ENCODE measurements at places on chromosomes 12 and 14.

DNA sequence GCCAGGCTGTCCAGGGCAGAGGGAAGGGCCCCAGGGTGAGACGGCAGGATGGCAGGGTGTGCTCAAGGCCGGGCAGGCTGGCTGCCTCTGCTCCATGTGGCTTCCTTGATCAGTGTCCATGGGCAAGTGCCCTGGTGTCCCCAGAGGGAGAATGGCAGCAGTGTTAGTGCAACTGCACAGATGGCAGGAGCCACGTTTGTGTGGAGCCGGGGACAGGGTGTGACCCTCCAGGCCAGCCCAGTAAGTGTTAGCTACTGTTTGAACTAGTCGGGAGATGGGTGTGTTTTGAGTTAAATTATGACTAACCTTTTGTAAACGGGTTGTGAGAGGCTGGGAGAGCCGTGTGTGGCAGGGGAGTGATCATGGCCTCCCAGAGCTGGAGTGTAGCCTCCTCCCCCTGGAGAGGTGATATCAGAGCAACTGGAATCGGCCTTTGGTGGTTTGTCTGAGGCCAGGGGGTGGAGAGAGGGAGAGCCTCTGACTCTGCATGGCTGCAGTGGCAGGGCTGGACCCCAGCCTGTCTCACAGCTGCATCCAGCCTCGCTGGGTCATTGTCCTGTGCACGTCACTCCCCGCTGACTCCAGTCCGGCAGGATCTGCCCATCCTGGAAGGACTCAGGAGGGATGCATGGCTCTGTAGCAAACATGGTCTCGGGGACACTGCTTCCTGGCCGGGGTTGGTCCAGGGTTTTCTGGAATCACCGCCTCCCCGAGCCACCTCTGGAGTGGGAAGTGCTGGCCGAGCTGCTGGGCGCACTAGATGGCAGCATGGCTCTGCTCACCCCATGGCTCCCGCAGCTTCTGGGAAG, 27.8 kb downstream of the AACS start:
- DNase-seq: no peak

DNA sequence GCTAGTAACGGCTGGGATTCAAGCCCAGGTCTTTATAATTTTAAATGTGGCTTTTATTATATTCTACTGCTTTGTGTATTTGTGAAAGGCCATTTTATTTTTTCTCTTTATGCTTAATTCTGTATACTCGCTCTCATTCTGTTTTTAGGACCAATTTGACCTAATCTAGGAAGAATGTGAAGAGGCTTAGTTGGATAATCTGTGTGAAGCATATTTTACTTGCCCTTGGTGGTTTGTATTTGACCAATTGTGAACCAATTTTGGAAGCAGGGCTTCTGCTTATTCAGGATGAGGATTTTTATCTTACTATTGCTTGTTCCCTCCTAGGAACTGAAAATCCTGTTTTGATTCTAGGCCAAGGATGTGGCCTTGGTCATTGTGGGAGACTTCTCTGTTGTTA, 113.1 kb downstream of the TTC6 start:
- no peak for DNase-seq

DNA sequence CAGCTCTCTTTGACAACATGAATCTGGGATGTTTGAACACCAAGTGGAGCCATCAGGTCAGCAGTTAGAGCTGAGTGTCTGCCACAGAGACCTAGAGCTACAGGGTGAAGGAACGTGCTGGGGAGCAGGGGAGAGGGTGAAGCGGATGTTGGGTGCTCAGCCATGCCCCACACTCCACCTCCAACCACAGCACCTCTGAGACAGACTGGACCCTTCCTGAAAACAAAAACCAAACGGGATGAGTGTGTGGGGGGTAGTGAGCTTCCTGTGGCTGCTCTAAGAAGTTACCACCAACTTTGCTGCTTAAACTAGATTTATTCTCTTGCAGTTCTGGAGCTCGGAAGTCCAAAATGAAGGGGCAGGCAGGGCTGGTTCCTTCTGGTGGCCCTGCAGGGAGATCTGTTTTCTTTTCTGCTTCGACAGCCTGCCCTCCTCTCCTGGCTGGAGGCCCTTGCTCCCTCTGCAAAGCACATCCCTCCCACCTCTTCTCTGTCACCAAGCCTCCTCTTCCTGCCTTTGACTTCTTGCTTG, 5.6 kb upstream of the GOLGA3 start:
- no peak for DNase-seq

GRCh38 chr12:12676605-12677004, 19.4 kb downstream of the GPR19 start:
- DNase-seq: no peak

- no peak for DNase-seq
Measured at GRCh38 chr12:46455648-46456352, 83.2 kb upstream of the SLC38A2 start.

DNA sequence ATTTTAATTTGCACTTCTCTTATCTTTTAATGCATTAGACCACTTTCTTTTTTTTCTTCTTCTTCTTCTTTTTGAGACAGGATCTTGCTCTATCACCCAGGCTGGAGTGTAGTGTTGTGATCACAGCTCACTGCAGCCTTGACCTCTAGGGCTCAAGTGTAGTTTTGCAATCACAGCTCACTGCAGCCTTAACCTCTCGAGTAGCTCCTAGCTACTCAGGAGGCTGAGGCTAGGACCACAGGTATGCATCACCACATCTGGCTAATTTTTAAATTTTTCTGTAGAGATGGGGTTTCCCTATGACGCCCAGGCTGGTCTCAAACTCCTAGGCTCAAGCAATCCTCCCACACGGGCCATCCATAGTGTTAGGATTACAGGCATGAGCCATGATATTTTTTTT, 12.7 kb downstream of the TMED8 start:
- no peak for DNase-seq

- DNase-seq: no peak
Measured at GRCh38 chr12:71948390-71948789, 9.7 kb downstream of the TPH2 start.

DNA sequence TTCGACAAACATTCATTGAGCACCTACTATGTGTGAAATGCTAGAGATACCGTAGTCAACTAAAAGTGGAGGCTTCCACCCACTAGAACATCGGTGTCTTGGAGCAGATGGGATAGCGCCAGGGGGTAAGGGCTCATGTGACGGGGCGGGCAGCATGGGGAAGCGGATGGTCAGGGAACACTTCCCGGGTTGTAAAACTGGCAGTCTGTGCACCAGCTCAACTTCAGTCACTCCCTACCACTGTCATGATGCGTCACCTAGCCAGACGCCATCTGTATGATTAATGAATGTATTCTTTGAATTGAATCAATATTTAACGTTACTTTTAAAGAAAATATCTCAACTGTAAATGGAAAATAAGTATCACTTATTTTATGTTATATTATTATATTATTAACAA, 93.5 kb downstream of the PIWIL1 start:
- no peak for DNase-seq

DNA sequence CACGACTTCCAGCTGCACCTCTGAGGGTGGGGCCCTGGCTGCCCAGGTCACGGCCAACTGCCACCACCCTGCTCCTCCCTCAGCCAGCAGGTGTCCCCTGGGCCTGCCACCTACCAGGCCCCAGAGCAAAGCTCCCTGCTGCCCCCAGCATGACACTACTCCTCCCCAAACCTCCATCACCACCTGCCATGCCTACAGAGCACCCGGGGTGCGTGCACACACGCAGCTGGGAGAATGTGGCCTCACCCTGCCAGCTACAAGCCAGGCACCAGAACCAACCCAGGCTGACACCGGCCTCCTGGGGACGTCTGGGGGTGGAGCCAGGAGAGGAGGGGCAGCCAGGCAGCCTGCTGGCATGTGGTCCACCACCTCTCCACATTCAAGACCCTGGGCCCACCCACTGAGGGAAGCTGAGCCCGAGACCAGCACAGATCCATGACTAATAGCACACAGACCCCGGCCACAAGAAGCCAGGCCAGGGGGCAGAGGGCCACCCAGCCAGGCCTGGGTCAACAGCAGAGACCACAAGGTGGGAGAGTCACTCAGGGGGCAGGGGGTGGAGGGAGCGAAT, 3.4 kb downstream of the JAG2 start:
- DNase-seq: no peak

- DNase-seq: no peak
Measured at GRCh38 chr14:69132513-69133181, 20.3 kb downstream of the DCAF5 start.

GRCh38 chr12:99870085-99870484, 114.7 kb downstream of the ANKS1B start:
- DNase-seq: no peak

- DNase-seq: peak; percentile 36
Measured at GRCh38 chr12:51341251-51342007, 5.0 kb downstream of the CELA1 start.

GRCh38 chr12:102509123-102509626, 28.8 kb upstream of the IGF1 start:
- no peak for DNase-seq

- no peak for DNase-seq
Measured at GRCh38 chr12:107903341-107904061, 129.0 kb downstream of the ASCL4 start.

- no peak for DNase-seq
Measured at GRCh38 chr12:68304626-68305025, 27.5 kb downstream of the MDM1 start.

GRCh38 chr12:105457026-105457425, 126.5 kb downstream of the C12orf75 start:
- DNase-seq: no peak

GRCh38 chr14:100336618-100337530, 13.7 kb downstream of the SLC25A47 start:
- DNase-seq: no peak

- no peak for DNase-seq
Measured at GRCh38 chr14:32933629-32934072, 5.0 kb upstream of the NPAS3 start.

DNA sequence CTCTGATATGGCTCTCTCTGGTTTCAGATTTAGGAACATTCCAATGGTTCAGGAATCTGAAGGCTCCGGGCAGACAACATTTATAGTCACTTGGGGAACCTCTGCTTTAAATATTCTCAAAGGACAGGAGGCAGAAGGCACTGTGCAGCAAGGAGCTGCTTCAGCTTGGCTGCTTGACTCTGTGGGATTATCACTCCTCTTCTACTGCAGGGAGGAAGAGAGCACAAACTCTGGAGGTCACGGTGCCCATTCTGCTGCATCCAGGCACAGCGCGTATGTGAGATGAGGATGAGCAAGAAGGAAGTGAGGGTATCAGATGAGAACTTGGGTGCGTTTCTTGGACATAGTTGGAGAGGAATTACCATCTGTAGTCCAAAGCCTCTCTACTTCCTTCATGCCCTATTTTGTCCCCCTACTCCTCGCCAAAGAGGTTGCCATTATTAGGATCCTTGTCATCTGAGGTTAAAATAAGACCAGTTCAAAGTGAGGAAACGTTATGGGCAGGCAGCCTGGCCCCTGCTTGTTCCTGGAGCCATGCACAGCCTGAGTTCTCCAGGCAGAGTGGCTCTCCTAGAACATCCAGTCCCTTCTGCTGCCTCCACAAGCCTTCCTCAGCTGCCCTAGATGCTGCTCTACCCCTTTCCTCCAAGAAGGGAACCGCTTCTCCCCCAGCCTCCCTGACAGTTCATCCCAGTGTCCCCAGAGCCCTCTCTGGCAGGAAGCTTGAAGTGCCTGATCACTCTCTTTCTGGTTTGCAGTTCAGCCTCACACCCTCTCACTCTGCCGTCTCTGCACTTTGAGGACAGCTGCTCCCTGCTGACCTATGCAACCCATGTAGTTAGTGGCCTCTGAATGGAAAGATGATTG, 12.5 kb downstream of the FGF6 start:
- DNase-seq: no peak

DNA sequence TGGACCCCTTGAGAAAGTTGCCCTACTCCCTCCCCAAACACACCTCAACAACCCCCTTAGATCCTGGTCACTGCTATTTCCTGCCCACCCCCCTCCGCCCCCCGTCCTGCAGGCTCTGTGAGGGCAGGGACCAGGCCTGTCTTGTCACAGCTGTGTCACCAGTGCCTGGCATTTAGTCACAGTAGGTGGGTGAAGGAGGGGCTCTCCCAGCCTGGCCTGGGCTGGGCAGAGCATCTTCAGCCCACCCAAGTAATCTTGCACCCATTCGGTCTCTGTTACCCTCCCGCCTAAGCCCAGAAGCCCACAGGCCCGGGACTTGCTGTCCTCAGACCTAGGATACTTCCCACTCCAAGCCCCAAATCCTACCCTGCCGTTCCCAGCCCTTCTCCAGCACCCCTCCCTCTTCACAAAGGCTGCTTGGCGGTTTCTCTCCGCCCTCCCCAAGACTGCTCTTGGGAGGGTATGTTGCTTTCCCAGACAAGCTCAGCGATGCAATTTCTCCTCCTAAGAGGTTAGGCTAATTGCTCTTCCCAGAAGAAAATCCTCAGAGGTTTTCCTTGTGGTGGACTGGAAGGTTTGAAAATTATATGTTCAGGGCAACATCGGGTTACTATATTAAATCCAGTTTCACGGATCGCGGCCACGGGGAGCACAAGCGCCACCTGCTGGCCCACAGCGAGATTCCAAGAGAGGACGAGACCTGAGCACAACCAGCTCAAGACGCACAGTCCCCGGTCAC, 50.8 kb upstream of the ZFP36L1 start:
- peak; percentile 66 for DNase-seq

DNA sequence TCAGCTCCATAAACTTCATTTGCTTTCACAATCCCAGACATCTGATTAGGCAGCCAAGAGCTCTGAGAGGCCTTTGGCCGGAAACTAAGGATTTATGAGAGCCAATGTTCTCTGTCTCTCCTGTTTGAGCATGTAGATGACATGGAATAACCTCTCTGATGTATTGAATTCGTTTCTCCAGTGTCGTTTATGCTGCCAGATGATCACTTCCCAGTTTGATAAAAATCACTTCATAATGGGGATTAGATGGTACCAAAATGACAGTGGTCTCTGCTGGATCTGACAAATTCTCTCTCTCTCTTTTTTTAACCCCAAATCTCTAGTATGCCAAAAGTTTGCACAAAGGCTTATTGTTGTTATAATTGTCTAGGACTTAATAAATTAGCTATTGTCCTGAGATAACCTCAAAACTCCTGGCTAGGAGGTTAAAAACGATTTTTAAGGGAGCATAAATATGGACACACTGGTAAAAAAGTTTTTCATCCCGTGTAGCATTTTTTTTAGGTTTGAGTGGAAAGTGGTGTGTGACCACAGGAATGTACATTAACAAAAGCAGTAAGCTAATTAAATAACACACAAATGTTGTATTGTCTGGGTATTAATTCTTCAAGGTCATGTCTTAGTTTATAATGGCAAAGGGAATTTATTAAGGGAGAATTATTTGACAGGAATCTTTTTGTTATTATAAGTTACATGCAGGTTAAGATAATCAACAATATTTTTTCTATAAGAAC, 82.6 kb upstream of the USP44 start:
- DNase-seq: no peak

- no peak for DNase-seq
Measured at GRCh38 chr12:132827763-132828703, 636 bp downstream of the GOLGA3 start.

DNA sequence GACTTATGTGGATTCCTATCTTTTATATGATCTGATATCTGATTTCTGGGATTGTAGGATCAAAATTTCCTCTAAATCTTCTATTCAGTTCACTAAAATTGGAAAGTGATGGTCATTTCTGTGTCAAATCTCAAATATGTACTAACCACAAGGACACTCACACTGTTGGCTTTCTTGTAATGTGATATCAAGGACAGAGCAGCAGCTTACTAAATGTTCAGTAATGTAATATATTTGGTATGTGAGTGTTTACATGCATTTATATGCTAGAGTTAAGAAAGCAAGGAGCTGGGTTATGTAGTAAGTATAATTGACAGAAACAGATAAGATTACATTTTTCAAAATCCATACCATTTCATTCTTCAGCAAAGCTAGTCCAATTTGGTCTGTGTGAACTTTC, 16.5 kb downstream of the PUS7L start:
- no peak for DNase-seq

All from activated T-helper 9 cell treated with anti-CD3 and anti-CD28 coated beads, Interleukin-2, amount 50 U/mL, for 16 hours (primary cell).